NK-92 treated with Interleukin-12 subunit alpha and Interleukin-12 subunit beta, amount 100 ng/mL, for 24 hours (cell line): ENCODE measurements at places on chromosomes 7 and 10.

DNA sequence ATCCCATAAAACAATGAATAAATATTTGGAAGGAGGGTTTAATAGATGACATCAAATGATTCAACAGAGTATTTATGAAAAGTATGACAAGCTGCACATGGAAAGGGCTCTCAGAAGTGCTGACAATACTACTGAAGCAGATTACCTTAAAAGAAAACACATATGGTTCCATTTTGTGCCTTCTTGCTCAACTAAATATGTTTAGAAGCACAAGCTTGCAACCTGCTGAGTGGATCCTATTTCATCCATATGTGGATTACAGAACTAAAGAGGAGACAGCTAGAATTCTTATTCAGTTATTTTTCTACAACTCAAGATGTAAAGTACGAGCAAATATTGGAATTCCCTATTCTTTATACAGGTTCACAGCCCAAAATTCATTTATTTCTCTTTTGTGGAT, 340.6 kb downstream of the TFEC start:
- no peak for DNase-seq

DNA sequence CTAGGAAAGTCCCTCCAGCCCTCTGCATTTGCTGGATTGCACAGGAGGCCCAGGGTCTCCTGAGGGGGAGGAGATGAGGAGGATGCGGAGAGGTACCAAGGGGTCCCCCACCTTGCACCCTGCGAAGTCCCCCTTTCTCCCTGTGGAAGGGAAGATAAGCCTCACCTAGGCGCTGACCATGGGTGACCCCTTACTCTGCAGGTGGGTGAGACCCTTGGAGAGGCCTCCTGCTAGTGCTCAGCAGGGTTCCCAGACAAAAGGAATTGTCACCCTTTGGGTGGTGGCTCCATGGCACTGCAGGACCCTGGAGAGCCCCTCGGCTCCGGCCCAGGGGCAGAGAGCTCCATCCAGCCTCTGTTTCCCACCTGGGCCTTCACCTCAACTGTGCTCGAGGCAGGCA, 107.0 kb upstream of the RET start:
- no peak for DNase-seq

GRCh38 chr7:131908714-131909113, 352.3 kb upstream of the PODXL start:
- DNase-seq: no peak

DNA sequence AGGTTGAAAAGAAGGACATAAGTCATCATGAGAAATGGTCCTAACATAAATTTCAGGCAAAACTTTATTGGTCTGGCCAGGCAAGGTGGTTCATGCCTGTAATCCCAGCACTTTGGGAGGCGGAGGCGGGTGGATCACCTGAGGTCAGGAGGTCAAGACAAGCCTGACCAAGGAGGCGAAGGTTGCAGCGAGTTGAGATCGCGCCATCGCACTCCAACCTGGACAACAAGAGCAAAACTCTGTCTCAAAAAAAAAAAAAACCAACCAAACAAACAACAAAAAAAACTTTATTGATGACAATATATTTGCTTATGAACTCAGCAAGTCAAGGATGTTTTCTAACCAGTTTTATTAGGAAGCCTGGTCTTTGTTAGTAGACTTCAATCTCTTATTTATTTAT, 54.6 kb upstream of the ARHGAP21 start:
- DNase-seq: no peak

DNA sequence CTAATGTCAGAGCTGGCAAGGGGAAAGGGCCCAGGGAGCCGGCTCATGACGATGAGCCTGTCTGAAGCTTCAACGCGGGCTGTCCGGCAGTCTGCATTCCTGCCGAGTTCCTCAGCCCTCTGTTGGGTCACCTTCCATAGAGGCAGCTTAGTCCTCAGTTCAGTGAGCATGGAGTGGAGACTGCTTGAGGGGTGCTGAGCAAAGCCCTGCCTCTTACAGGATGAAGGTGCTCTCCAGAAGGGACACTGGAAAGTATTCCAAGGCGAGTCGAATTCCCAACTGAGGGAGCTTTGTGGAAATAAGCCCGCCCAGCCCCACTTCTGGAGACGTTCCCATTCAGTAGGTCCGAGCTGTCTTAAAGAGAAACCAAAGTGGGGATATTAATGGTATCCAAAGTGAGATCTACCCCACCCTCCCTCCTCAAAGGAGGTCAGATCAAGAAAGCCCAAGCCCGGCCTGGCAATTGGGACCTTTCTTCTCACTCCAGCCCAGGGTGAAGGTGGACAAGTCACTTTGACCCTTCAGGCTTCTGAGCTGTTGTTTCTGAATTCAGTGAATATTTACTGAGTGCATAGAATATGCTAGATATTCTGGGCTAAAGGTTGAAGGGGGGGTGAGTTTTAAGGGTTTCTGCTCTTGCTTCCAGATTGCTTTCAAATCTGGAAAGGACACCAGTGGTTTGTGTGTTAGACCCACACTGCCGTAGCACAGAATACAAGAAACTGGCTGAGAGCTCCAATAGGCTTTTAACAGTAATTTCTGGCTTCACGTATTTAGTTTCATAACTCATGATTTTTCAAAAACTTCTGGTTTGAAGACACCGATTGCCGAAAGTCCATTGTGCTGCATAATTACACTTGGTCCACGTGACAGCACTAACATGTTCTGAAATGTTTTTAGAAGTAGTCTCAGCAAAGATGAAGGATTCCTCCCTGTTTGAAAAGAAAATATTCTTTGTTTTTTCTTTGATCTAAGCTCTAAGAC, 3.5 kb downstream of the EGFR start:
- no peak for DNase-seq

GRCh38 chr10:26746061-26746460, 48.6 kb downstream of the PDSS1 start:
- DNase-seq: no peak

- no peak for DNase-seq
Measured at GRCh38 chr10:22159180-22159579, 58.6 kb downstream of the EBLN1 start.

DNA sequence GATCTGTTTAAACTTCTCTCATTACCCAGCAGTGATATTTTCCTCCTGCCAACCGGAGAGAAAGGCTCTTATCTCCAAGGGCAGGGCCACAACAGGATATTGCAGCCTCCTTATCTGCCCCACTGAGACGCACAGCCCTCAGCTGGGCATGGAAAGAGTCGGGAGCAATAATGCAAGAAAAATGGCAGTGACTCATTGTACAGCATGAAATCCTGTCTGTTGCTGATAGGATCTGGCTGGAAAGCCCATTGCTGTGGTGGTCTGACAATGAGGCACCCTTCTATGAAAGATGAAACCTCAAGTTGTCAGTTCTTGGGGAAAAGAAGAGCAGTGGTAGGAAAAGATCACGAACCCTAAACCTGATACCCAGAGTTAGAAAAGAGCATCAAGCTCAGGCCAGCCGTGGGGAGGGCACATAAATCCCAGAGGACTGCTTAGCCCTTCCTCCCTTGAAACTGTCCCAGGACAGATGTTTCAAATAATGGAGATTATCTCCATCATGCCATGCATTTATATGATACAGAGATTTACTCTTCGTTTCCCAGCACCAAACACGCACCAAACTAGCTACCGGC, 47.0 kb upstream of the FIGNL1 start:
- DNase-seq: no peak

DNA sequence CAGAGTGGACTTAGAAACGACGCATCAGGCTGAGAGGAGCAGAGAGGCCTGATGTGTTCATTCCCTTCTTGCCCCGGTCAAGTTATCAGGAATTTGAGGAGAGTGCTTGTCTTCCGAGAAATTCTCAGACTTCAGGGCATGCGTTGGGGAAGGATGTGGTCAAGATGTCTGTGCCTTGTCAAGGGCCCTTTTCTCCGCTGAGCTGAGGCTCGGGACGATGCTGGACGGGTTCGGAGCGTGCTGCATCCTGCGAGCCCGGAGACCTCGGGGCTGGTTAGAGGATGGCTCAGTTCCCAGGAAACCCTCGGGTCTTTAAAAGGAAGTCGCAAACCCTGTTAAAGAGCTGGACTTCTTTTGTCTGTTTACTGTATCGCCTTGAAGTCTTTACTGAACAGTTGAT, 325.4 kb downstream of the ADARB2 start:
- no peak for DNase-seq

- DNase-seq: no peak
Measured at GRCh38 chr10:107450056-107450455, 285.6 kb upstream of the SORCS1 start.

GRCh38 chr10:92850185-92850584, 1.9 kb downstream of the EXOC6 start:
- DNase-seq: no peak

DNA sequence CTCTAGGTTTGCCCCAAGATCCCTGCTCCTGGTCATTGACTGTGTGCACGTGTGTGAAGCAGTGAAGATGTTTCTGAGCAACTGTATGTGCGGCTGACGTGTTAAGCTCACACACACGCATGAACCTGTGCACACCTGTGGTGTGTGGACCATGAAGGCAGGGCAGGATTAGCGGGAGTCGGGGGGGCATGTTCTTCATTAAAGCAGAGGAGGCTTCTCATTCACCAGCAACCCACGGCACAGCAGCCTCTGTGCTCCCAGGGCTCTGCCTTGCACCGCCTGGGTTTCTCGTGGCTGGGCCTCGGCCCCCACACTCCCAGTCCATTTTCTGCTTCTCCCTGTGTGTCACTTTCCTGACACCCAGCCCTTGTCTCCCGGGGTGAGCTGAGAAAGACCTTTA, 824 bp upstream of the TACR2 start:
- DNase-seq: no peak

GRCh38 chr7:4203626-4204512, 478.2 kb upstream of the FOXK1 start:
- no peak for DNase-seq

DNA sequence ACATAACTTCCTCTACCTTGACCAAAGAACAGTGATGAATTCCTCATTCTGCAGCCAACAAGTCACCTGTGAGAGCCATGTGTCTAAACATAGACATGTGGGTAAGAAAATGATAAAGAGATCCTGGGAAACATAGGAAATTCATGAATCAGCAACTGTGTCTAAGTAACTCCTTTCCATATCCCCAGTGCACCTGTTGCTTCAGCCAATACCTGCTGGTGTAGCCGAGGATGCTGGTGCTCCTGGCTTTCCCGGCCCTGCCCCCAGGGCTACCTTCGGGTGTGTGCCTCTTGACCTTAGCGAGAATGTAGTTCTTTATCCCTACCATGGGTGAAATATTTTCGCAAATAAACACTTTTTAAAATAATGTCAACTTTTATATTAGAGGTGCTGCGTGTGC, 114.1 kb downstream of the OR13A1 start:
- DNase-seq: no peak

- DNase-seq: no peak
Measured at GRCh38 chr10:126456632-126457031, 68.4 kb upstream of the ADAM12 start.

- no peak for DNase-seq
Measured at GRCh38 chr10:43225004-43225786, 41.7 kb downstream of the RASGEF1A start.

GRCh38 chr10:63614371-63614891, 93.2 kb downstream of the REEP3 start:
- DNase-seq: no peak

- DNase-seq: no peak
Measured at GRCh38 chr7:81691199-81691821, 78.5 kb downstream of the HGF start.

- no peak for DNase-seq
Measured at GRCh38 chr7:8592167-8592566, 158.8 kb downstream of the NXPH1 start.

DNA sequence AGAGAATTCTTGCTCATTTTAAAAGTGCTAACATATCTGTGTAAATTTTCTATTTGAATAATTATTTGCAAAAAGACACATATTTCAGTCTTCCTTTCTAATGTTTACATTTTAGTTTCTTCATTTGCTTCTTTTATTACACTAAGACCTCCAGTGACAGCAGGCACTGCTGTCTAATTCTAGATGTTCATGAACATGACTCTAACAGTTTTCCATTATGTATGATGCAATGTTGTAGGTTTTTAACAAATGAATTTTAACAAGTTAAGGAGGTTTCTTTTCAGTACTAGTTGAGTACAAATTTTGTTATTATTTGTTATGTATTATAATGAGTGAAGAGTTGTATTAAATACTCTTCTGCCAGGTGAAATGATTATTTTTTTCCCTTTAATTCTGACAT, 83.6 kb downstream of the GRB10 start:
- no peak for DNase-seq

- no peak for DNase-seq
Measured at GRCh38 chr10:55160655-55161283, 359.7 kb upstream of the PCDH15 start.

GRCh38 chr7:34846976-34847375, 189.0 kb downstream of the NPSR1 start:
- no peak for DNase-seq

- no peak for DNase-seq
Measured at GRCh38 chr7:18624459-18624858, 128.9 kb downstream of the HDAC9 start.

DNA sequence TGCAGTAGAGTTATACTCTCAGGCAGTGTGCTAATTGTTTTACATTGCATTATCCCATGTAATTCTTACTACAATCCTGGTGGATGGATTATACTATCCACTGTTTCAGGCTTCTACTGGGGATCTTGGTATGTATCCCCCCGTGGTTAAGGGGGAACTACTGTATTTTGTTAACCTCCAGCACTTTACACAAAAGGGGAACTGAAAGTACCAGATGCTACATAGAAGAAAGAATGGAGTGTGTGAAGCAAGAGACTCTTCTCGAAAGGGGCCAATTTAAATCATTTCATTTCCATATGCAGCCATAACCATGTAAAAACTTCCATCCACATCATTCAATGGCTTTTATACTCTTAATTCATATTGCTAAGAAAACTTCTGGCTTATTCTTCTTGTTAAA, 69.4 kb downstream of the C1GALT1 start:
- DNase-seq: no peak

DNA sequence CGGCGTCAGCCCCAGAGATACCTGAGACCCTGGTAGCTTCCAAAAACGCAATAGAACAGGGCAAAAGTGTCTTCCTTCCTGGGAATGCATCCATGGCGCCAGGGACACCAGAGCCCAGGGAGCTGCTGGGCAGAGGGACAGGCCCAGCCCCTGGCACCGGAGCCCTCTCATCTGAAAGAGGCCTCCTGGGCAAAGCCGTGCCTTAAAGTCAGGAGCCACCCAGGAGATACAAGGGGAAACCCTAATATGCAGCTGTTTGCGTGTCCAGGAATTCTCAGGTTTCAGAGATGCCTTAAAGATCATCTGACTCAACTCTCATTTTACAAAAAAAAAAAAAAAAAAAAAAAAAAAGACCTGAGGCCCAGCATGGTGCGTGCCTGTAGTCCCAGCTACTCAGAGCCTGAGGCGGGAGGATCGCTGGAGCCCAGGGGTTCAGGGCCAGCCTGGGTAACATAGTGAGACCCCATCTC, 28.0 kb downstream of the NUDT1 start:
- no peak for DNase-seq

- no peak for DNase-seq
Measured at GRCh38 chr10:16466001-16466400, 29.2 kb downstream of the PTER start.
